NCI-H187 (cell line): ENCODE measurements at places on chromosomes 1 and 21.

DNA sequence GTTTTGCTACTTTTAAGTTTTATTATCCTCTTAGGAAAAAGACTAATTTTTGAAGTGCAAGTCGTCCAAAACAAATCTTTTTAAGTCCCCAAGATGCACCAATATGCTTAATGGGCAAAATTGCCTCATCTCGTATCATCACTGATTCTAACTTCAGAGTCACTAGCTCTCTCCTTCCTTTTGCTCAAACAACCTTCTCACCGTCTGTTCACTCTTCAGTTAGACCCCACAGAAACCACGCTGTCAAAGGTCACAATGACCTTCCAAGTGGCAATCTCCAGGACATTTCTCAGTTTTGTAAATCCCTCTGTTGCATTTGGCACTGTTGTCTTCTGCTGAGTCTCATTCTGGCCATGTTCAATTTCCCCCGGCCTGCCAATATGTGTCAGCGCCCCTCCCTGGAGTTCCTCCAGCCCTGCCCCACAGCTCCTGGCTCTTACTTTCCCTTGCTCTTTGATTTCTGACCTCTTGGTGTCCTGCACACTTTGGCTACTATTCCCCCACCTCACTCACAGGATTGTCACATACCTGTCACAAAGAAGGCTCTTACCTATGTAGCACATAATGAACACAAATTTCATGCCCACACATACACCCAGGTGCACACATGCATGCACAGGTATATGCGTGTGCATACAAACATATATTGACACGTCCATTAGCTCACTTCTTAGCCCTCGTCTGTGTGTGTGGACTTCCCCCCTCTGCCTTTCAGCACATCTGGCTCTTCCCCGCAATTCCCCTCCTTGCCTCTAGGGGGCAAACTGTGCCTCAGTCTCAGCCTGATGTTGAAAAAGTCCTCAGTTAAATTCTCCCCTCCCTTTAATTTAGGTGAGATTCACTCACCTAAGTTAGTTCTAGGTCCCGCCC is 354.0 kb upstream of the DUSP10 start:
- DNase-seq = no peak

- DNase-seq = peak; percentile 57
These were observed 29.4 kb downstream of the ALG14 start for GRCh38 chr1:95043141-95043980.

DNA sequence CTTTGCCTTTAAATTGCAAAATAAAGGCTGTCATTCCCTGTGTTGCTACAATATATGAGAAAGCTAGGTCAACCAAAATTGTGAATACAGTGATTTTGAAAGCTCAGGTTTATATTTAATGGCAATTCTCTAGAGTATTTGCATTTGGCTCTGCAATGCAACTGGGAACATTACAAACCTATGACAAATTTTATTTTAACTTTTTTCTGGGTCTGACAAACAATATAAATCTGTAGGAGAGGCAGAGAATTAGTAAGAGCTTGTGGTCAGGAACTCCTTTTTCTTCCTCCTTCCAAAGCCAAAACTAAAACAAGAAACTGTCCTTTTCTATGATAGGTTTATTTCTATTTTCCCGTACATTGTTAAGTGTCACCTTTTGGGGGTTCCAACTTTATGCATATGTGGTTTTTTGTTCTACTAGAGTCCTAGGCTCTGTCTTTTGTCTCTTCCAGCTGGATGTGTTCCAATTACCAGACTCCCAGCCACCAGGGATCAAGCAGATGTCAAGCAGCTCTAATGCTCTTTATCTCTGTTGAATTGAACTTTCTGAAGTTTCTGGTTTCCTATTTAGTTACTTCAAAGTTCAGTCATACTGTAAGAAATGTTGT is 106.9 kb downstream of the ASH1L start:
- DNase-seq = no peak

DNA sequence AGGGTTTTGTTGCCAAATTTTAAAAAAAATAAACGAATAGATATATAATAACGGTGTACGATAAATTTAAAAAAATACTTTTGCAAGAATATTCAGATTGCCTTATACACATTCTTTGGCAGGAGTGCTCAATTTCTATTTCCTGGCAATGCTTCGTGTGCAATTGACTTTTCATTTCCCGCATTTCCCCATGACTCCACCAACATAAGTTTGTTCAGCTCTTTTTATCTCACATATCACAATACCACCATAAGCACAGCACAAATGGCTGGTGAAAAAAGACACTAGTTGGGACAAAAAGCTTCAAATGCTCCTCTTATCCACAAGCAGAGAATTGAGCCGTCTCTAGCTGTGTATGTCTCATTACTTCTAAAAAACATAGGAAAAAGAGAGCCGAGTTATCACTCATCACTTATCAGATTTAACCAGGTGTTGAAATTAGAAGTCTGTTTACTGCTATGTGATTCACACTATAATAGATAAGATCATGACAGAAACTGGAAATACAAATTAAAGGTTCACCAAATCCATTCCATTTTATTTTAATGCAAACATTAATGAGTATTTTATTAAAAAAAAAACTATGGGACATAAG is 28.9 kb upstream of the RGS1 start:
- DNase-seq = no peak

GRCh38 chr1:110547017-110547416 is 28.0 kb upstream of the KCNA10 start:
- DNase-seq = no peak

- DNase-seq = peak; percentile 70
These were observed 12.9 kb upstream of the SPEN start for GRCh38 chr1:15834406-15835204.

GRCh38 chr1:213162338-213162737 is 111.3 kb downstream of the RPS6KC1 start:
- no peak for DNase-seq

DNA sequence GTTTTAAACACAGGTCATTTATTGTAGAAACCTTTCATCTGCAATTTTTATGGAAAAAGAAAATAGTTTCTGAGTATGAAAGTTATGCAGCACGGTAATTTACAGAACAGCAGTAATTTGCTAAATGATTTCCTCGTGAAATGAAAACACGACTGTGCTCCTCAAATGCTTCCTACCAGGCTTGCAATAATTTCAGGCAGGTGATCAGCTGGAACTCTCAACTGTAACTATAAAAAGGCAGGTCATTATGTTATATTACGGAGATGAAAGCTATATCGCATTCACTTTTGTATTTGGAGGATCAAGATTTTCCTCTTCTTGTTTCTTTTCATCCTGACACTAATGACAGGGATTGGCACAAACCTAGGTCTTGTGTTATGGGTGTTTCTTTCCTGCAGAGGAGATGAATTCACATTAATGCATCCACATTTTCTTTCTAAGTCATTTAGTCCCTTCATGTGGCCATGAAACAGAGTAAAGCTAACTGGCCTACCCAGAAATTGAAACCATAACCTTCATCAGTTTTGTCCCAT is 57.4 kb downstream of the SAMSN1 start:
- no peak for DNase-seq

DNA sequence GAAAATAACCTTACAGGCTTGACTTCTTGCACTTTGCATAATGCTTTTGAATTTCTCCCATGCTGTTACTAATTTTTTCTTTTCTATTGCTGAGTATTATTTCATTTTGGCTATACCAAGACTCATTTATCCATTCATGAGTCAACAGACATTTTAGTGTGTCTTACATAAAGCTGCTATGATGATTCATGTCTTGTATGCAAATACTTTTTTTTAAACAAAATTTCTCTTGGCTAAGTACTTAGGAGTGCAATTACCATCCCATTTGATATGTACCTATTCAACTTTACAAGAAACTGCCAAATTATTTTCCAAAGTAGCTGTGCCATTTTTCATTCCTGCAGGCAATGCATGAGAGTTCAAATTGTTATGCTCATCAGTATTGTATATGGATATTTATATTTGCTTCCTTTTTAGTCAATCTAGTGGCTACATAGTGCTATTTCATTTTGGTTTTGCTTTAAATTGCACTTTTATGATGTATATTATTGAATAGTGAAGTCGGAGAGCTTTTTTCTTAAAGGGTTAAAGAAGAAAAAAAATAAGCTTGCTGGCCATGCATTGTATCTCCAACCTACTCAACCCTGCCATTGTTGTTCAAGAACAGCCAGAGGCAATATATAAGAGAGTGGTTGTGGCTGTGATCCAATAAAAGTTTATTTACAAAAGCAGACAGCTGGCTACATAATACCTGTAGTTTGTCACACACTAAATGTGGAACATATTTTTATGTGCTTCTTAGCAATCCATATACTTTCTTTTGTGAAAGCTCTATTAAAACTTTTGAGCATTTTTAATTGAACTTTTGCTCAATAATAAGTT is 862.8 kb downstream of the KCNT2 start:
- no peak for DNase-seq

DNA sequence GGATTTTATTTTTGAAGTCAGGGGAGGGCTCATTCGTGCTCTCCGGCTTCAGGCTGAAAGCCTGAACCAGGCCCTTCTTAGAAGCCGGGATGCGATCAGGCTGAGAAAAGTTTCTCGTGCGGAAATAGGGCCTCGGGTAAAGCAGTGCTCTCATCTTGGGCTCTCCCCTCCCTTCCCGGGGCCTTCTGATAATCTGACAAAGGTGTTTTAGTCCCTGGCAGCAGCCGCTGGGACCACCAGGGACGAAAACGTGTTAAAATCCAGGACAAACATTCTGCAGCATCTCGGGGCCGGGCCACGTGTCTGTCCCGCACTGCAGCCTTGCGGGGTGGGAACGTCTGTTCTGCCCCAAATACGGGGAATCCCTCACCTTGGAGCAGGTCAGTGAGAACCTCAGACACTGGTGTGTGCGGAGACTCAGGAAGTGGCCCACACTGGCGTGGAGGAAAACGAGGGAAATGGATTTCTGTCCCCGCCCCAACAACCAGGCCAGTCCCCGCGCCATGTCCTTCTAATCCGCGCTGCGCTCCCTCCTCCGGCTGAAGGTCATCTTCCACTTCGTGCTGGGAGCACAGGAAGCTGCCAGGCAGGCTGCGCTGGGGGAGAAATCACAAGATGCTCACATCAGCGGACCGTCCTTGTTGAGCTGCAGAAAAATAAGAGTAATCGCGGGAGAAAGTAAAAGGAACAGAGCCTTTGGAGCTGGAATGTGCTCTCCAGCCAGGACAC is 16.6 kb upstream of the AJAP1 start:
- no peak for DNase-seq

DNA sequence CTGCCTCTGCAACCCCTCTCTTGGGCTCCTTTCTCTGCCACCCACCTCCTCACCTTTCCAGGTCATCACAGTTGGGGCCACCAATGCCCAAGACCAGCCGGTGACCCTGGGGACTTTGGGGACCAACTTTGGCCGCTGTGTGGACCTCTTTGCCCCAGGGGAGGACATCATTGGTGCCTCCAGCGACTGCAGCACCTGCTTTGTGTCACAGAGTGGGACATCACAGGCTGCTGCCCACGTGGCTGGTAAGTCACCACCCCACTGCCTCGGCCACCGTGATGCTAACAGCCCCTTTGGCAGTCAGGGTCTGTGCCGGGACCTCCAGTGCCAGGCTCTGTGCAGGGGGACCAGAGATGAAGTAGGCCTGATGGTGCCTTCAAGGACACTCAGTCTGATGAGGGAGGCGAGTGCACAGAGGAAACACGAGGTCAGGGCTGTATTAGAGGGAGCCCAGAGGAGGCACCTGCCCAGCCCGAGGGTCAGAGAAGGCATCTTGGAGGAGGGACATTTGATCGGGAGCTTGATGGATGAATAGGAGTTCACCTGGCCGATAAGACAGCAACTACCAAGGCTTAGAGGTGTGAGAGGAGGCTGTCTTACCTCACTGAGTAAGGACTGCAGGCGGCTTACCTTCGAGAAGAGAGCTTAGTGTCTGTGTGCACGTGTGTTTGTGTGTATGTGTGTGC is 18.1 kb downstream of the PCSK9 start:
- DNase-seq = no peak
